ENCODE measurements at places on chromosomes 6 and 20.

DNA sequence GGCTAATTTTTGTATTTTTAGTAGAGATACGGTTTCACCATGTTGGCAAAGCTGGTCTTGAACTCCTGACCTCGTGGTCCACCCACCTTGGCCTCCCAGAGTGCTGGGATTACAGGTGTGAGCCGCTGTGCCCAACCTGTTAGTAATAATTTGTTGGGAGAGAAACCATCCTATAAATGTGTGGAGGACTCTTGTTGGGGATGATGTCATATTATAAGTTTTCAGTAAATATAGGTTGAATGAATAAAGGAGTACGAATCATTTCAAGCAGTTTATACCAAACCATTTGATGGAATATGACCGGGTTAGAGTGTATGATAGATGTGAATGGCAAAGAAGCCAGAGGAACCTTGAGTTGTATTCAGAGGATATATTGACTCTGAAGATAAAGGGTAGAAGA is 240.8 kb downstream of the SAMD5 start:
- DNase-seq: no peak

DNA sequence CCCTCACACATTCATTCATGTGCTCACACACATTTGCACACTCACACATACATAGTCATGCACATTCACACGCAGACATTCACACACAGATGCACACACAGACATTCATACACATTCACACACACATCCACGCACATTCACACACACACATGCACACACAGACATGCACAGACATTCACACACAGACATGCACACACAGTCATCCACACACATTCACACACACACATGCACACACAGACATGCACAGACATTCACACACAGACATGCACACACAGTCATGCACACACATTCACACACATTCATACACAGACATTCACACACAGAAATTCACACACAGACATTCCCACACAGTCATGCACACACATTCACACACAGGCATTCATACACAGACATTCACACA is 147.3 kb downstream of the PACRG start:
- no peak for DNase-seq

DNA sequence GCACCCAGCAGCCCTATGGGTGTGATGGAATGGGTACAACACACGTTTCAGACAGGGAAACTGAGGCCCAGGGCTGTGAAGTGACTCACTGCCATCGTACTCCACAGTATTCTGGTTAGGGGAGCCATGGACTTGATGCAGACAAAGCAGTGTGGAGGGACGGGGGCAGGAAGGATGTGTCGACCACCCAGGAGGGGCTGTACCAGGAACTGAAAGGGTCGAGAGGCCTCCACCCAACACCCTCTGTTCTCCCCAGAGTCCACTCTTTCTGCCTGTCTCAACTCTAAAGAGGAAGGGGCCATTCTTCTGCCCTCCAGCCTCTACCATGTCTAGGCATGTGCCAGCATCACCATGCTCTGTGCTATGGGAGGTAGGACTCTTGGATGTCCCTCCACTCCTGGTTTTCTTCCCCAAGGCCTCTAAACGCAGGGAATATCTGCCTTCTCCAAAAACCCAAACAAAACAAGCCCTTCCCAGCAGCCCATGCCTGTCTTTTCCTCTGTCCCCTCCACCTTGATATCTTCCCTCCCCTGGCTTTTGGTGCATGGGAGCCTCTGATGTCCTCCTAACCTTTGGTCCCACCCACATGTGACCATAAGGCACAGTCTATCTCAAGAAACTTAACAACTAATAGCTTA is 7.4 kb downstream of the SLC22A1 start:
- DNase-seq: no peak

GRCh38 chr6:79250107-79250514 is 15.6 kb upstream of the HMGN3 start:
- no peak for DNase-seq

DNA sequence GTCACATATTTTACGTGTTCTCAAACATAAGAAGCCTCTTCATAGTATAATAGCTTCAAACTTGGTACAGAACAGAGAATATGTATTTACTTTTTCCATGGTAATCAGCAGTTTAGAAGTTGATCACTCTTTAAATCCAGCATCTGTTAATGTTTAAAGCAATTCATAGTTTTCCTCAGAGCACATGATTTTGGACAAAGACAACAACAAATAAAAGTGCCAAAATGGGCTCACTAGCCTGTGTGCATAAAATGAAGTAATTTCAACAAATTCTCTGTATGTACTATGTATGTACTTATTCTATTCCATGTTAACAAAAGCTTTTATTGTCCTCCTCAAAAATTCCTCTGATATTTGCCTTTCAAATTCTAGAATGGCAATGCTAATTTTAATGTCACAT is 38.1 kb upstream of the UST start:
- DNase-seq: no peak

GRCh38 chr6:24334285-24334684 is 23.6 kb downstream of the DCDC2 start:
- no peak for DNase-seq

GRCh38 chr20:32438331-32438858 is 80.3 kb downstream of the ASXL1 start:
- no peak for DNase-seq

DNA sequence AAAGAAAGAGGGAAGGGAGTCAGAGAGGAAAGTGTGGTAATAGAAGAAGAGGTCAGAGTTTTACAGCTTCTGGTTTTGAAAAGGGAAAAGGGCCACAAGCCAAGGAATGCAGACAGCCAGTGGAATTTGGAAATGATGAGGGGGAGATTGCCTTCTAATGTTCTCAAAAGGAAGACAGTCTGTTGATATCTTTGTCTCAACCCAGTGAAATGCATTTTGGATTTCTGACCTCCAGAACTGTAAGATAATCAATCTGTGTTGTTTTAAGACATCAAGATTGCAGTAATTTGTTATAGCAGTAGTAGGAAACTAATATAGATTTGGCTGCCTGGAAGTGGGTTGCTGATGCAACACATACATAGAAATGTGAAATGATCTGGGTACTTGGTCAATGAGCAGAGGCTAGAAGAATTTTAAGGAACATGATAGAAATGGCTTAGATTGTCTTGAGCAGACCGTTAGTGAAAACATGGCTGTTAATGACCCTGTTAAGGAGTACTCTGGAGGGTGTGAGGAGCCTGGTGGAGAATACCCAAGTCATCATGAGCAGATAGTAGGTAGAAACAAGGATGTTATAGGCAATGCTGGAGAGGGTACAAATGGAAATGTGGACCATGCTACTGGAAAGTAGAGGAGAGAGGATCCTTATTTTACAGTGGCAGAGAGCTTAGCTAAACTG is 255.8 kb upstream of the RAB32 start:
- DNase-seq: no peak

GRCh38 chr6:43187821-43188220 is 5.8 kb downstream of the CUL9 start:
- no peak for DNase-seq

DNA sequence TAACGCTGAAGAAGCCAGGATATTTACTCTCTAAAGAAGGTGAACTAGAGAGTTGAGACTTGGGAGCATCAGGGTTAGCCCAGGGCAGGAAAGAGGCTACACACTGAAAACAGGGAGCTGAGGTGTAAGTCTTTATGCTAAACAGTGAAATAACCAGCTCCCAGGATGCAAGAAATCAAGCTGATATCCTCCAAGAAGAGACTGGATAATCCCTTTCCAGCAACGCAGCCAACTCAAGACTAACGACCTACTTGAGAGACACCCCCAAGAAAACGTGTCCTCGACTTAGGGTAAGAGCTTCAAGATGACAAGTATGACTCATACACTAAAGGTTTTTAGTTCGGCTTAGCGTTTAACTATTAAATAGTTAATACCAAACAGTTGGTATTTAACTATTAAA is 202.2 kb downstream of the TASP1 start:
- no peak for DNase-seq

DNA sequence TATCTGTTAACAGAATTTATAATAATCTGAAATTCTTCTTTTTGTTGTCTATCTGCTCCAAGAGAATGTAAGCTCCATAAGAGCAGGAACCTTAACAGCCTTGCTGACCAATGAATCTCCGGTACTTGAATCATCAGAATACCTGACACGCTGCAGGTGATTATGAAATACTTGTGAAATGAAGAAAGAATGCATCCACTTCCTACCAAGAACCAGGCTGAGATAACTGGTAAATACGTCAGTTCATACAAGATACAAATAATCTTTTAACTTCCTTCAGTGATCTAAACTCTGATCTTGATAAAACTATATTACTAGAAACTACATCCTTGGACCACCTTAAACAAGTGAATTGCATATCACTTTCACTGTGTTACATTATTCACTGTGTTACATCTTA is 116.2 kb downstream of the MAP3K5 start:
- no peak for DNase-seq

GRCh38 chr6:16286151-16286522 is 47.8 kb downstream of the GMPR start:
- DNase-seq: peak; percentile 62

- DNase-seq: no peak
Observed at GRCh38 chr6:128284128-128284527, 236.3 kb downstream of the PTPRK start.

- no peak for DNase-seq
Observed at GRCh38 chr20:6051505-6051904, 2.4 kb downstream of the LRRN4 start.

GRCh38 chr6:111274593-111275217 is 187.4 kb downstream of the SLC16A10 start:
- DNase-seq: no peak

DNA sequence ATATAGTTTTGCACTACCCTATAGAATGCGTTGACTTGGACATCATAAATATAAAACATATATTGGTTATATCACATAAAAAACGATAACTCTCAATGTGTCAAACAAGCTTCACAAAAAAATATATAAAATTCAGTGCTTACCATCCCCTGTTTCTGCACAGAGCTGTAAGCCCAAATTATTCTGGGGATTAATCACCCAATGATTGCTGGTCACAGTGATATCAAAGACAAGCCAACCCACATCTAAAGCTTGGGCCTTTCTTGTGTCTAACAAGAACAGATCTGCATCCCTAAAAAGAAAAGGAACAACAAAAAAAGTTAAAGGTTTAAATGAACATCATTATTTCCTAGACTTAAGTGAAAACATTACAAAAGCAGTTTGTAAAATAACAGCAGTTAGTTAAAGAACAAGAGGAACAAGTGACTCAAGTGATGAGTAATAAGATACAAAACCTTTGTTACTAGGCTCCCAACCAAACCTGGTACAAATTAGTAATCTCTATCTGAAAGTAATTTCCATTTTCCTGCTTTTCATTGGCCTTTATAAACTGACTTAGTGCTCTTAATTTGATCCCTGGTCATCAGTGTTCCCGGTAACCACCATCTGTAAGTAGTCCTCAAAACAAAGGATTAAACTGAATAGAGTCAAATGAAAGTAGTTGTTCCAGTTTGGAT is 81.1 kb downstream of the BMP5 start:
- no peak for DNase-seq

- DNase-seq: no peak
Observed at GRCh38 chr6:132228894-132229293, 172.4 kb downstream of the MOXD1 start.

All from right forelimb (tissue), 1 donor.